SIG-M5 (cell line): ENCODE measurements at places on chromosomes 13 and 19.

DNA sequence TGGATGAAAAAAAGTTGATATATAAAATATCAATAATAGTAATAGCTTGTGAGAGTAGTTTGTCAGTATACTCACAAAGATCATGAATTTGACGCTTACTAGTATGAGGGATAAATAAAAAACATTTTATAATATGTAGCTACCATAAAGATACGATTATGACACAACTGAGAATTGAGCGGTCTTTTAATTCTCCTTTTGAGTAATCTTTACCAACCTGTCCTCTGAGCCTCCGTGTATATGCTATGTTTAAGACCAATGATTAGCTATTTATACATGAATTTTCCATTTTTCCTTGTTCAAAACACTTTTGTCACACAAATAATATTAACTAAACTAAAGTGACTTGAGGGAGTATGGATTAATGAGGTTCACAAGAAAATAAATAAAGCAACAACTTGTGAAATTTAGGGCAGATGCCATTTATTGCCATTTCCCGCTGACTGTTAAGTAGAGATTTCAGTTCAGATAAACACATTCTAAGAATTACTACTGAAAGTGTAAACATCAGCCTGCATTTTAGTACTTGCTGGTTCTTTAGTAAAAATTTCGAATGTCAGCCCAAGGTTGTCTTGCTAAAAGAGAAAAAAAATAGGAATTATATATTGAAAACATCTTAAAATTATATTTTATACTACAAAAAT is 6.2 kb upstream of the IRS2 start:
- DNase-seq: no peak

GRCh38 chr13:114057166-114058050 is 75.0 kb downstream of the RASA3 start:
- DNase-seq: no peak

DNA sequence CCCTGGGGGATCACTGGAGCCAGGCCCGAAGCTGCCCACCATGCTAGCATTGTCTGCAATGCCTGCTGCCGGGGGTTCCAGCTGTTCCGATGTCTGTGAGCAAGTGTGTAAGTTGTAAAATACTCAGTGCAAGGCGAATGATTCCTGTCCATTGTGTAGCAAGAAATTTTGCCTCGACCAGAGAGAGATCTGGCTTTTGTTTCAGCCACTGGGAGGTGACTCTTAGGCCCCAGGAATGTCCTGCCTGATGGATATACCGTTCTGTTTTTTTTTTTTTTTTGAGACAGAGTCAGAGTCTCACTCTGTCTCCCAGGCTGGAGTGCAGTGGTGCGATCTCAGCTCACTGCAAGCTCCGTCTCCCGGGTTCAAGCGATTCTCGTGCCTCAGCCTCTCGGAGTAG is 7.3 kb upstream of the GADD45B start:
- no peak for DNase-seq

DNA sequence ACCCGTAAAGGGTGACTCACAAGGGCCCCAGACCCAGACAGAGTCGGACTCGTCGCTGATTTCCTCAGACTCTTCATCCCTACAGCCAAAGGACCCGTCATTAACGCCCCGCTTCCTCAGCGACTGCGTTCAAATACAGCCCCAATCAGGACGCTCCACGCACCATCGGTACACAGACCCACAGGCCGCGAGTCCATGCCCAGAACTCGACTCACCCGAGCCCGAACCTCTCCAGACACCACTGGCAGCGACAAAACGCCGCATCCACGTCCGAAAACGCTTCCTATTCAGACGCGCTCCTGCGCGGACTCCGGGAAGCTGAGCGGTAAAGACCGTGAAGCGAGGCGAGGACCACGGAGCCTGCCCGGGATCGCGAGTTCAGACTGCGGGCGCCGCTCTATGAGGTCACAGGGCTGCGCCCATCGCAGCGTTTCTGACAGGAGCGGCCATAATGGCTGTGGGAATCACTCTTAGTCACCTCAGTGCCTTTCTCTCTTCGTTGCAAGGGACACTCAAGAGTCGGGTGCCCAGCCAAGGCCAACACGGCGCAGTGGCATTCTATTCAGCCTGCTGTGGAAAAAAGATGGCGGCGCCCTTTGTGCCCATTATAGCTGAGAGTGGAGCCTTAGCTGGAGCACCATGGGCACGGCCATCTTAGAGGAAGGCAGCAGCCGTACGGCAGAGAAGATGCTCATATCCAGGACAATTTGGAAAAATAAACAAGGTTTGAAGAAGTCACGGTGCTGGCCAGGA is at the start of gene ZNF614:
ZNF614 (minus strand) TSS at position 353 of the 753 bp plus-strand sequence. CDS start 2,634 bp downstream, outside the sequence.
- DNase-seq: no peak

DNA sequence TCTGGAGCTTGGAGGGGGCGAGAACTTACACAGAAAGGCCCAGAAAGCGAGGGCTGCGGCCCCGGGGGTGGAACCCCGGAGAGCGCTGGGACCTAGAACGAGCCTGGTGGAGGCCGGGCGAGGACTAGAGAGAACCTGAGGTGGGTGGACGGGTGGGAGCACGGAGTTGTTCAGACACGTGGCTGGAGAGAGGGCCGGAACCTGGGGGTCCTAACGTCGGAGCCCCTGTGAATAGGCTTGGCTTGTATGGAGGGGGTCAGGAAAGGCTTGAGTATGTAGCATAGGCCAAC is 383 bp downstream of the ZNF581 start:
- DNase-seq: no peak

- no peak for DNase-seq
These were observed 22.8 kb upstream of the STK24 start for GRCh38 chr13:98599502-98600328.

GRCh38 chr19:49056101-49056901 is 1.2 kb downstream of the CGB7 start:
- no peak for DNase-seq

GRCh38 chr13:27409013-27409412 is 15.4 kb upstream of the GTF3A start:
- DNase-seq: no peak

DNA sequence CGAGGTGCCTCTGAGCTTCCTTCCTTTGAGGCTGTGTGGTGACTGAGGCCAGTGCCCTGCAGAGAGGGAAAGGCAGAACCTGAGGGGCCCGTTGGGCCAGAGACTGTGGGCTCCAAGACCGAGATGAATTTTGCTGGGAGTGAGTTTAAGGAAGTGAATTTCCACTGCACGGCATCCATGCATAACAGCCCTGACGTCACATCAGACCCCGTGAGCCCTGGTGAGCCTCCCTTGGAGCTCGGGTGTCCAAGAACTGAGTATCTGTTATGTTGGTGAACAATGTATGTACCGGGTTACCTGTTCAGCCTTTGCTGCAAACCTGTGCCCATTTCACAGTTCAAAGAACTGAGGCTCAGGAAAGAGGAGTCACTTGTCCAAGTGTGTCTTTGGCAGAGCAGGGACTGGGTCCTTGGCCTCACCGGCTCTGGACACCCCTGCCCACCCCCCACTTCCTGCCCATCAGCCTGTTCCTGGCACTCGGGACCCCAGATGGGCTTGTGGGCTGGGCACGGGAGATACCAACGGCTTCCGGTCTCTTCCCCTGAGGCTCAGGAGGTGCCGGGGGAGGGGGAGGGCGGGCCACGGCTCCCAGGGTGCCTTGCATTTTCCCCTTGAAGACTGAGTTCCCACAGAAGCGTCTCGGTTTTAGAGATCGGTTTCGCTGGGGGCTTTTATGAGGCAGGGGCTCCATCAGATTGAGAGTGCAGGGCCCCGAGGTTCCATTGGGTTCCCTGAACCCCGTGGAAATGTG is 33.7 kb downstream of the NFILZ start:
- no peak for DNase-seq

GRCh38 chr13:74005320-74006157 is 128.7 kb downstream of the KLF12 start:
- no peak for DNase-seq

GRCh38 chr13:87120476-87120875 is 550.7 kb upstream of the SLITRK5 start:
- DNase-seq: no peak

GRCh38 chr19:19334063-19334988 is 13.7 kb downstream of the MAU2 start:
- no peak for DNase-seq

- DNase-seq: no peak
These were observed 30.1 kb downstream of the DNAJC3 start for GRCh38 chr13:95707035-95707434.

GRCh38 chr19:16836115-16837034 is 7.2 kb downstream of the SIN3B start:
- DNase-seq: no peak

- DNase-seq: no peak
These were observed 4.7 kb upstream of the B3GNT3 start for GRCh38 chr19:17790059-17790780.

DNA sequence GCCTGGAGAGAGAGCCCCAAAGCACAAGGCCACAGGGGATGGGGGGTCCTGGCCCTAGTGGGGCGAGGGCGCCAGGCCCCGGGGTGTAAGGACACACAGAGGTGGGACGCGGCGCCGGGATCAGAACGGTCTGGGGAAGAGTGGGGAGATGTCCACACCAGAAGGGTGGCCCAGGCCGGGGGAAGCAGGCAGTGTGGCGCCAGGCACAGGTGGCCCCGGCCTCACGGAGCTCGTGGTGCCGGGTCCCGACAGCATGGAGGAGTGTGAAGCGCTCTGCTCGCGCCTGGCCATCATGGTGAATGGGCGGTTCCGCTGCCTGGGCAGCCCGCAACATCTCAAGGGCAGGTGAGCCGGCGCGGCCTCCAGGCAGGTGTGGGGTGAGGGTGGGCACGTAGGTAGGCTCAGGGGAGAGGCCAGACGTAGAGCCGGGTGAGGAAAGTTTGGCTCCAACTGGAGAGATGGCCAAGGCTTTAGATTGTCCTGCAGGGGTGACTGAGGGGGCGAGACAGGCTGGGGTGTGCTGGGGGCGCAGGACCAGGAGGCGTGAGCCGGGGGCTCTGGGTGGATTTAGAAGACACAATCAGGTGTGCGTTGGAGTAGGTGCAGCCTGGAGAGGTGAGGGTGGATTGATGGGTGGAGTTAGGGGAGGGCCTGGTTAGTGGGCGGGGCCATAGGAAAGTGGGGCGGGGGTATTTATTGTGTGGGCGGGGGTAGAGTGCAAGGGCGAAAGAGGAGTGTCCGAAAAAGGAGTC is 2.9 kb upstream of the ARHGAP45 start:
- DNase-seq: no peak

GRCh38 chr19:1817553-1818179 is 5.6 kb upstream of the ATP8B3 start:
- no peak for DNase-seq

DNA sequence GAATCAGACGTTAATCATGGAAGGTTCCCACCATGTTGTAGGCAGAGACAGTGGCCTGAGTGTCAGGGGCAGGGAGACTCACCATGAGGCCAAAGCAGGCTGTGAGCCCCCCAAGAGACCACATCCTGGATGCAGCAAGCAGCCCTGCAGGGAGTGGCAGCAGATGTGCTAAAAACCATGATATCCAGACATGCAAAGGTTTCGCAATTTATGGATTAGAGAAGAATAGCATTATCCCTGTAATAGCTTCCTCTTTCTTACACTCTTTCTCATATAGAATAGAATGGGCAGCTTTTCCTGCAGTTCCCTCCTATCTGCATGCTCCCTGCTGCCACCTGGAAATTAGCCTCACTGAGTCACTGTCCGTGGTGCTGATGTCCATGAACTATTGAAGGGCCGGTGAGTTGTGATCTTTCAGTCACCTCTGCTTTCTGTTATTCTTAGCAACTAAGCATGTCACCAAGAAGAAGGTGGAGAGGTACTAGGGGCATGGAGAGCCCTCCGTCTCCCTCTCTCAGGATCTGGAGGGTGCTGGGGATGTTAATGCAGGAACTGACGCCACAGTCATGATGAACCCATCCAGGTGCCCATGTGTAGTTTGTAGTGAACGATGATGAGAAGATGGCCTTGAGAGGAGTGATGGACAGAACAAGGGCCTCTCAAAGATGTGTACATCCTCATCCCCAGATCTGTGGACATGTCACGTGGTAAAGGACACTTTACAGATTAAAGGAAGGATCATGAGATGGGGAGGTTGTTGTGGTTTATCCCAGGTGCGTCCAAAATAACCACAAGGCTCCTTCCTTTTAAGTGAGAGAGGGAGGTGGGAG is 9.9 kb downstream of the CEACAM4 start:
- no peak for DNase-seq

DNA sequence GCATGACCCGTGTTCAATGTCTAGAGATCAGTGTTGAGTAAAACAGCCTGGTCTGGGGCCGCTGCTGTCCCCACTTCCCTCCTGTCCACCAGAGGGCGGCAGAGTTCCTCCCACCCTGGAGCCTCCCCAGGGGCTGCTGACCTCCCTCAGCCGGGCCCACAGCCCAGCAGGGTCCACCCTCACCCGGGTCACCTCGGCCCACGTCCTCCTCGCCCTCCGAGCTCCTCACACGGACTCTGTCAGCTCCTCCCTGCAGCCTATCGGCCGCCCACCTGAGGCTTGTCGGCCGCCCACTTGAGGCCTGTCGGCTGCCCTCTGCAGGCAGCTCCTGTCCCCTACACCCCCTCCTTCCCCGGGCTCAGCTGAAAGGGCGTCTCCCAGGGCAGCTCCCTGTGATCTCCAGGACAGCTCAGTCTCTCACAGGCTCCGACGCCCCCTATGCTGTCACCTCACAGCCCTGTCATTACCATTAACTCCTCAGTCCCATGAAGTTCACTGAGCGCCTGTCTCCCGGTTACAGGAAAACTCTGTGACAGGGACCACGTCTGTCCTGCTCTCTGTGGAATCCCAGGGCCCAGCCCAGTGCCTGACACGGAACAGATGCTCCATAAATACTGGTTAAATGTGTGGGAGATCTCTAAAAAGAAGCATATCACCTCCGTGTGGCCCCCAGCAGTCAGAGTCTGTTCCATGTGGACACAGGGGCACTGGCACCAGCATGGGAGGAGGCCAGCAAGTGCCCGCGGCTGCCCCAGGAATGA is 1.5 kb upstream of the CEACAM5 start:
- DNase-seq: no peak

DNA sequence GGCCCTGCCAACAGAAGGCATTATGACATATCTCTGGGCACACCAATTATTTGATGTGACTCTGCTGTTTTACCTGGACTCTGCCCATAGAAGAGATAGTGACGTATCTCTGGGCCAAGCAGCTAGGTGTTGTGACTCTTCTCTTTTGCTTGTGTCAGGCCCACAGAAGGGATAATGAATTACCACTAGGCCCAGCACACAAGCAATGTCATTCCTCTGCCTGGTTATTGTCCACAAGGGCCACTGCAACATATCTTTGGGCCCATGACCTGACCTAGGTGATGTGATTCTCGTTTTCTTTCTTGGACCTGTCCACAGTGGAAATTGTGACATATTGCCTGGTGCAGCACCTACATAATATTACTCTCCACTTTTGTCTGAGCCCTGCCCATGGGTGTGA is 65.1 kb upstream of the ZNF724 start:
- no peak for DNase-seq

GRCh38 chr13:40269086-40269485 is 397.4 kb downstream of the FOXO1 start:
- DNase-seq: no peak

- DNase-seq: peak; percentile 59
These were observed 672 bp upstream of the IRF2BP1 start for GRCh38 chr19:45886427-45887199.

- no peak for DNase-seq
These were observed 12.3 kb upstream of the ZNF180 start for GRCh38 chr19:44512326-44513298.

DNA sequence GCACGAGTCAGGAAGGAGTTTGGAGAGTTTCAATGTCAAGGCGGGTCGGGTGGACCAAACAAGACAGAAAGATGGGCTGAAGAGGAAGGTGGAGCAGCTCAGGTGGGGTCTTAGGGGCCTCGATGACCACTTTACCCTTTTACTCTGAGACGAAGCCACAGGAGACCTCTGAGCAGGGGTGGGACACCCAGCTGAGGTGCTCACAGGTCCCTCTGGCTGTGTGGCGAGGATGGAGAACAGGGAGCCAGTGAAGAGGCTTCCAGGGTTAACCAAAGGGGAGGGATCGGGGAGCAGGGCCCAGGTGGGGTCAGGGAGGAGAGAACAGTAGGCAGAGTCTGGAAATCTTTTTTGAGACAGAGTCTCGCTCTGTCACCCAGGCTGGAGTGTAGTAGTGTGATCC is 2.0 kb upstream of the CCER2 start:
- no peak for DNase-seq
